DMS79 treated with DMSO at 0.1 percent for 48 hours (cell line): ENCODE measurements at places on chromosomes 13 and 19.

GRCh38 chr13:91922969-91923592 lies 524.7 kb downstream of the GPC5 start:
- no peak for DNase-seq

GRCh38 chr13:73286942-73287620 lies 228.3 kb downstream of the KLF5 start:
- DNase-seq = no peak

DNA sequence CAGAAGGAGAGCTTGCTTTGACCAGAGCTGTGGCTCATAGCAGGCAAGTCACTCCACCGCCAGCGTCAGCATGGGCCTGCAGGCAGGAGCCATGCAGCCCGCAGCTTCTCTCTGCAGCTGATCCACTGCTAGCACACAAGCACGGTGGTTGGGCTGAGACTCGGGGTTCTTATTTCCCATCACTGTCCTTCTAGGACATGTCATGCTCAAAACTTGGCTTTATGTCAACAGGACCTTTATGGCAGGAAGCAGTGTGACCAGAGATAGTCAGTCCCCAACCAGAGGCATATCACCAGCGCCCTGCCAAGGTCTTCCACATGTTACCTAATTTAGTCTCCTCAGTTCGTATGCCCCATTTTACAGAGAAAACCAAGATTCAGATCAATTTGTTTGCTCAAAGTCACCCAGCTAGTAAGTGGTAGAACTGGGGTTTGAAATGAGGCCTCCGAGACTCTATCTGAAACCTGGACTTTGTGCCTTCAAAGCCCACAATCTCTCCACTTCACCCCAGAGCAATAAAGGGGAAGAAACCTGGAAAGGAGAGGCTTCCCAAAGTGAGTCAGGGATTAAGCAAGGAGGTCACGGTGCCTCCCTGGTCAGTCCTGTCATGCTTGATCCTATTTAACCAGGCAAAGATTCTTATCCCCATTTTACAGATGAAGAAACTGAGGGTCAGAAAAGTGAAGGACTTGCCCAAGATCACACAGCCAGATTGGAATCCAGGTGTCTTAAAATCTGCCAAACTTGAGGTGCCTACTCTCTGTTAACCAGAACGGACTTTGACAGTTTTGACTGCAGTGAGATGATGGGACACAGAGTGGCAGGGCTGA lies 5.1 kb downstream of the TMEM272 start:
- no peak for DNase-seq

DNA sequence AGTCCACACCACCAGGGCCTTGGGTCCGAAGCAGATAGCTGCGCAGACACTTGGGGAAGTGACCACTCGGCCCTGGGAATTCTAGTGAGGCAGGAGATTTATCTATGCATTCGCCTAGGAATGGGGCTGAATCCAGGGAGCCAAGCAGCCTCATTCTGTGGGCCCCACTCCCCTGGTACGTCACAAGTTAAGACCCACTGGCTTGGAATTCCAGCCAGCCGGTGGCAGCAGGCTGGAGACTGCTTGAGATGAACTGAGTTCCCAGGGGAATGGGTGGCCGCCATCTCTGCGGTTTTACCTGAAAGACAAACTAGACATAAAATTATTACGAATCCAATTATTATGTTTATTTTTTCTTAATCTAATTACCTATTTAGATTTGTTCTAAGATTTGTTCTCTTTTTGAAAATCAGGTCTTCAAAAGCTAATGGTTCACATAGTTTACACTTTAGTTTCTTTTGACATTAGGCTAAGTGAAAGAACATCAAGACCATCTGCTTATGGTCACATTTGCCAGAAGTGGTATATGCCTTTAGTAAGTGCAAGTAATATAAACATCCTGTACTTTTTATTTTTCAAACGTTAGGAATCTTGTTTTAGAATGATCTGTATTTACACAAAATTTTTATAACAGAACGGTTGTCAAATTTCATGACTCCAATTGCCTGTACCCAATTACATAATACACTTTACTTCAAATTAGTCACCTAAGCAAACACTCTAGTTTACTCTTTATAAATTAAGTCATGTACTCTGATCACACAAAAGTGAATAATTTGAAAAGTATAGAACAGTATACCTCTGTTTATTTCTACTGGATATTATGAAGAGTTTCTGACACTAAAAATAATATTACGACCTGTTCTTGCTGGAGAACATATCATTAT lies 74.4 kb downstream of the SLITRK6 start:
- no peak for DNase-seq

GRCh38 chr13:106548064-106548696 lies 12.7 kb upstream of the EFNB2 start:
- no peak for DNase-seq

GRCh38 chr13:21324803-21325202 lies 134.3 kb downstream of the ZDHHC20 start:
- DNase-seq = no peak

DNA sequence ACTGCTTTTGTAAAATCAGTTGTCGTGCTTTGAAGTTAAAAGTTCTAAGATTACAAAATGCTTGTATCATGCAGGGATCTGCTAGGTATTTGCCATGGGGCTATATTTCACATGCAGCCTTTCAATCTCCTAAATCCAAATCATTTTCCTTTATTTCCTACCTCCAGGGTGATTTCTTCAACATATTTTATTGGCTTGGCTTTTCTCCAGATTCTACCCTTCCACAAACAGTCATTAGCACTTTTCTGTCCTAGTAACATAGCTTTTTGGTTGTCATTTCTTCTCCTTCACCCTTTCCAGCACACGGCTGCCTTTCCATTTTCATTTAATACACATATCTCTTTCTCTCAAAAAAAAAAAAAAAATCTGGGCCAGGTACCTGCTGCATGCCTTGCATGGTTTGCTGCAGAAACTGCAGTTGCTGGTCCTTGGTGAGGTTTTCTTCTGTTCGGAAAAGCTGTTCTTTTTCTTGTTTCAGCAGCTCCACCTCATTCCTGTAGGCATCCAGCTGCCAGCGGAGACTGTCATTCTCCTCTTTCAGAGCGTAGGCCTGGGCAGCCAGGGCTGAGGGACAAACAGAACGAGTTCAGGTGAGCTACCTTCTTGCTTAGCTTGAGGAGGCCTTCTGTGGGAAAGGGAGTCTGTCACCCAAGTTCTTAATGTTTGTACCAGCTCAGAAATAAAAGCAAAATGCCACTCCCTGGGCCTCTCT lies 274.7 kb downstream of the DNAJC15 start:
- DNase-seq = peak; percentile 45

- no peak for DNase-seq
Measured at GRCh38 chr19:2041433-2041682, 9.7 kb downstream of the MKNK2 start.

DNA sequence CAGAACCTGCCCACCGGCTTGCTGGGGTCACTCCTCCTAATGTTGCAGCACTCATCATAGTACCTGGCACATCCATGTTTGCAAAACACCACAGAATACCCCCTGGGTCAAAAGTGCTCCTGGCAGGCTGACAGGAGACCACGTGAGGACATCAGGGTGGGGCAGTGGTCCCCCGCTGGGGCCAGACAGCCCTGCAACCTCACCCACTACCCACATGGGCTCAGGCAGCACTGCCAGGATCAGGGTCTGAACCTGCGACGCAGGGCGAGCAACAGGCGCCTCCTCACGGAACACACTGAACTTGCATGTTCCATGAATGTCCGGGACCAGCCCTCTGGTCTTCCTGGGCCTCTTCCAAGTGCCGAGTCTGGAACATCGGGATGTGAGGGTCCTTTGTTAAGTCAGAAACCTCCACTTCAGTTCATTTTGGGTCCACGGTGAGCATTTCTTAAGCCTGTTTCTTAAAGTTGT lies 1.4 kb upstream of the SLC7A9 start:
- DNase-seq = no peak

DNA sequence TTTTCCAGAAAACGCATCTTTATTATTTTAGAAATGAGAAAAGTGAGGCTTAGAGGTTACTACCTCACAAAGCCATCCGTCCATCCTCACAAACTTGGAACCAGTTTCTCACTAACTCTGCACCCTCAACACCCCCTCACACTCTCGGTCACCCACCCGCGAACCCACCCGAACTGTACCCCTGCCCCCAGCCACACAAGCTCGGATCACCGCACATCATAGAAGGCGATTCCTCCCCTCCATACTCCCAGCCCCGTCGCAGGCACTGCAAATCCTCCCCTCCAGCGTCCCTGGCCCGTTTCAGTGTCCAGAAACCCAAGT lies 238 bp downstream of the ZNF260 start:
- no peak for DNase-seq

DNA sequence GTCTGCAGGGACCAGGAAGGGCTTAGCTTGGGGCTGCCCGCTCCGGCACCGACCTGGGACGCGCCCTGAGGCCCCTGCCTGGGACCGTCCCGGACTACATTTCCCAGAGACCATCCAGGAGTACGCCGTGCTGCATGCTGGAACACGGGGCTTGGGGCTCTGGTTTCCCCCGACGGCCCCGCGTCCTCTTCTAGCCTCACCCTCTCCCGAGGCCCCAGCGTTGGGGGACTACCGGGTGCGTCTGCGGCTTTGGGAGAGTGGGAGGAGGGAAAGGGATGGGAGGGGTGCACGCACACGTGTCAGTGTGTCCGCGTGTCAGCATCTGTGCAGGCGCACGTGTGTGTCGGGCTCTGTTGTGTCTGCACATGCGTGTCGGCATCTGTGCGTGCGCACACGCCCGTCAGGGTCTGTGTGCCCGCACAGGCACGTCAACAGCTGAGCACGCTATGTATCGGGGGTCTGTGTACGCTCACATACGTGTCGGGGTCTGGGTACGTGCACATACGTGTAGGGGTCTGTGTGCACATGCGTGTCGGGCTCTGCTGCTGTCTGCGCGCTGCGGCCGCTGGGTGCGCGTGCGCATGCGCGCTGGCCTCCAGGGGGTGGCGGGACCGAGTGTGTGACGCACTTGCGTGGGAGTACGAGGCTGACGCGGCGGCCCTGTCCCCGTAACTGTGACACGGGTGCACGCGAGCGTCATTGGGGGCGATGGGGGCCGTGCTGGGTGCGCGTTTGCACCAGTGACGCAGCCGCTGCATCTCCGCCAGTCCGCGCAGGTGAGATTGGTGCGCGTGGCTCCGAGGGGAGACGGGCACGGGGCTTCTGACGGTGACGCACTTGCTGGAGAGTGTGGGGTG lies at the start of gene ZNF331:
TSS of gene ZNF331 (plus strand) at position 625 of the 857 bp plus-strand sequence. CDS start 31,232 bp downstream, outside the sequence.
- DNase-seq = peak; percentile 56

DNA sequence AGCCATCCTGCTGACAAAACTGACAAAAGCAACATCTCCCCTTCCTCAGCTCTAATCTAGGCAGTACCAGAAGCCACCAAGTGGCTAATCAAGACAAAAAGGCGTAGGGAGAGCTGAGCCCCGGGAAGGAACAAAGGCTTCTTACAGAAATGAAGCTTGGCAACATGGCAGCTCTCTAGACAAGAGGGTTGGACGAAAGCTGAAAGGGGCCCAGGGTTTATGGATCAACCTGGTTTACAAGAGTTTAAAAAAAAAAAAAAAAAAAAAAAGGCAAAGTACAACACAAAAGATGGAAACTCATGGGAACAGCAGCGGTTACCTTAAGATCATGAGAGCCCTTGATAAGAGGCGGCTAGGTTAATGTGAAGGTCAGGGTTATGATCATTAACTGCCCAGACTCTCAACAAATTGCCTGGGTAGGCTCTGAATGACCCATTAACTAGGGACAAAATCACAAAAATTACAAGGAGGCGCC lies 14.0 kb downstream of the ZC3H4 start:
- no peak for DNase-seq

DNA sequence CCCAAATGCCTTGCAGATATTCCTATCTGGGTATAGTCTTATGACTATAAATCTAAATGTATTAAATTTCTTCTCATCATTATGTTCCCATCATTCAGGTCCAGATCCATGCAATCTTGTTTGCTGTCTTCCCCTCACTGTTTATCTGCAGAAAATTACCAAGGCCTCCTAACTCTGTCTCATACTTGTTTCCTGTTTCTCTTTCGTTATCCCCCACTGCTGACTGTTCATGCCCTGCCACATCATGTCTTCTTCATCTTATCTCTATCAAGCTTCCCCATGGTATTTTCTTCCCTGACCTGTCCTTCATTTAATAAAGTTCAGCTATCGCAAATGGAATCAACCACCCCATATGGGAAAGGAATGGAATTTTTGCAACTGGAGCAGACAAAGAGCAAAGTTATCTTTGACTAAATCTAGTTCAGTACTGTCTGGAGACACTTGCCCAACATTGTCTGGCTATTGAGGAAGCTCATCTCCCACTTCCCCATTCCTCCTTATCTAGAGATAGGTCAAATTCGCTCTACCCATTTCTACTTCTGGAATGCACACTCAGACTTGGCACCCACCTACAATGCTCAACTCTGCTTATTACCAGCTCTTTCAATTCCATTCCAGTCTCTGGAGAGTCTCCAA lies 1358.1 kb downstream of the EFNB2 start:
- no peak for DNase-seq

DNA sequence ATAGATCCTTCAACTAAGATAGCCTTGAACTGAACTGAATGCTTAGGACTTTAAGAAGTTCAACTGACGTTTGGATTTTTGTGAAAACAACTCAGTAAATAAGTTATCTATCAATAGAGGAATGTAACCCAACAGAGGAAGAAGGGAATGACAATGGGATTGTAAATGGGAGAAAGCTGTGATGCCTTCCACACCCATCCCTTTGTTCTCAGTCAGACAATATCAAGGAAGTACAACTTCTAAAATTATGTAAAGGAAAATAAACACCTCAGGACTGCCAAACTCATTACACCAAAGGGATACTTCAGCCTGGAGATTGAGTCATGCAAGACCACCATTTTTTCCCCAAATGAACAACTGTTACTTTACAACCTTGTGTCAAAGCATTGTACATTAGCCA lies 21.1 kb downstream of the CEACAM8 start:
- no peak for DNase-seq

- DNase-seq = no peak
Measured at GRCh38 chr13:42474954-42475353, 99.0 kb upstream of the TNFSF11 start.

DNA sequence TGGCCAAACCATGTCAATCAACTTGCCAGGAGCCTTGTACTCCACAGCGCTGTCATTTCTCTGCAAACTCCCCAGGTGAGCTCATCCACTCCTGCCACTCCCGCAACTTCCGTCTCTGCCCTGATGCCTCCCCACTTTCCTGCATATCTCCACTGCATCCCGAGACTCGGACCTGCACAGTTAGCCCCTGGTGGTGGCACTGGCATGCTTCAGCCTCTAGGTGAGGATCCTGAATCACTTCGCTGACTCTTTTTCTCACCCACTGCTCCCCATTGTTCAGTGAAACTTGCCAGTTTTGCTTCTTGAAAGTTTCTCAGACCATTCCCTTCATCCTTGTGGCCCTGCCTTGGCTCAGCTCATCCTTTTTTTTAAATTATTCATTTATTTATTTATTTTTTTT lies 3.4 kb upstream of the CTU1 start:
- no peak for DNase-seq

DNA sequence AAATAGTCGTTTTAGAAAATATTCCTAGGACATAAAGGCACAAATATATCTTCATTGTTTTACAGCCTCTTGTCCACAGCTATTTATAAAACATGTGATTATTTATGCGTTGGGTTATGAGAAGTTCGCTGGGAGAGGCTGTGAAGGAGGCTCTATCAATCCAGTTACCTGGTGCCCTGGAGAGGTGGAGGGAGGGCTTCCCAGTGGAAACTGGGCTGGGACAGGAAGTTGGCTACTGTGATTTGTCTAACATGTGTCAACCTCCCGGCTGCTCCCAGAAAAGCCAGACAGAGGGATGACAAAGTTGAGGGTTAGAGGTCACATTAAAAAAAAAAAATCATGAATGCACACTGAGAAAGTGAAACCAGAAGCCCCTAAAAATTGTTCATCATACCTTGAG lies 346.5 kb downstream of the ZNF536 start:
- DNase-seq = peak; percentile 41
